Thyroid gland (tissue), 4 donors: ENCODE measurements at places on chromosomes 2 and 18.

DNA sequence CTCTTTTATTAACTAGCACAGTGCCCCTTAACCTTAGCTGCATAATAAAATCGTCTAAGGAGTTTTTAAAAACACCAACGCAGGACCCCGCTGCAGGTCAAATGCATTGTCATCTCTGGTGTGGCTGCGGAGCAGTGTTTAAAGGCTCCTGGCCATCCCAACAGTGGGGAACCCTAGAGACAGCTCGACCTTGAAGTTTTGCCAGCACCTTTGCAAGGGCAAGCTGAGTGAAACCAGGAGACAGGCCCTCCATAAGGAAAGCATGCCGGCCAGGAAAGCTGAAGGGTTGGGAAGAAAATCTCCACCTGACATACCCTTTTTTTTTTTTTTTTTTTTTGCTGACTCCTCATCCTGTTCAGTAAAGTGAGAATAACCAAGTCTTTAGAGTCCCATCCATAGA is 349.0 kb downstream of the CMPK2 start:
- H3K36me3 ChIP-seq, result no peaks in the 10 kb centered on the region
- DNase-seq, result no peak
- H3K4me3 ChIP-seq, result no peak overlapping the region
- no peaks in the 10 kb centered on the region for H3K27me3 ChIP-seq
- no peaks in the 10 kb centered on the region for H3K4me1 ChIP-seq

DNA sequence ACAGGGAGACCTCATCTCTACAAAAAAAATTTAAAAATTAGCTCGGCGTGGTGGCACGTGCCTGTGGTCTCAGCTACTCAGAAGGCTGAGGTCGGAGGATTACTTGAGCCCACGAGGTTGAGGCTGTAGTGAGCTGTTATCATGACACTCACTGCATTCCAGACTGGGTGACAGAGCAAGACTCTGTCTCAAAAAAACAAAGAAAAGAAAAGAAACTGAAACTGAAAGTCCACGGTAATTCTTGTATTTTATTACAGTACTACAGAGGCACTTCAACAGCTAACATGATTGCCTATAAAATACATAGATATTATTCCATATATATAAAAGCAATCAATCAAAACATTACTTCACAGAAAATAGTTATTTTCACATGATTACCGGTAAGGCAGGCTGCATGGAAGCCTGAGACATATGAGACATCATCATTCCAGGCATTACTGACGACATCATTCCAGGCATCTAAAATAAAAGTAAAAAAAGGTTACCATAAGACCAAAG is 23.1 kb downstream of the PRPF40A start:
- peak overlapping the region; percentile 8 for H3K27ac ChIP-seq
- no peaks in the 10 kb centered on the region for H3K27me3 ChIP-seq
- H3K36me3 ChIP-seq, result no peaks in the 10 kb centered on the region
- H3K4me3 ChIP-seq, result no peak overlapping the region

DNA sequence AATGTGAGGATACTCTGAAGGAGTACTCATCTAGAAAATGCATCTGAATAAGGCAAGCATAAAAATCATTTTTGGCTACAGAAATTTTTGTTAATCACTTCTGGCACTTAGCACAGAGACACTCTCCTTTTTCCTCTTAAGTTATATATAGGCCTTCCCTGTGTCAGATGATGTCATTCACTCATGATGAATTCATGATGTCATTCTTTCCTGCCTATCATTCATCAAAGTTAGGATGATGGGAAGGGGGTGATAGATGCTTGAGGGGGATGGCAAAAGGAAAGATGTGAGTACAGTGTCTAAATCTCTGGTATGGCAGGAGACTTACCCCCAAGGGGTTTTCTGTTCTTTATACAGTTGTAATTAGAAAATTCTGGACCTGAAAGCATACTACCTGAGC is 42.0 kb downstream of the MAP3K20 start:
- H3K4me3 ChIP-seq, result no peak overlapping the region
- H3K36me3 ChIP-seq, result no peaks in the 10 kb centered on the region
- DNase-seq, result no peak
- peaks cover 11% of the 10 kb centered on the region for H3K4me1 ChIP-seq

DNA sequence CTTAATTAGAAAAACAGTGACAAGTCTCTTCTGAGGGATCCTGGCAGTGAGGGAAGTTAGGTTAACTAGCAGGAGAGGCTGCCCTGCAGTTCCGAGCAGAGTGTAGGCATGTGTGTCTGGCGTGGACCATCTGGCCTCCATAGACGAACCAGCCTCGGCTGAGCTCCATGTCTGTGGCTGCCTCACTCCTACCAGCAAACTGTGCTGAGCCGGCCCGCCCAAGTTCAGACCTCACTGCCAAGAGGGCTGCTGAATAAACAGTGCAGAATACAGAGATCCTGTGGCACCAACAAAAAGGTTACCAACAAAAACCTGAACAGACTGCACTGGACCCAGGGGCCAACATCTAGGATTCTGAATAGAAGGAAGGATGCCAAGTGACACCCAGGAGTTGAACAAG is 27.3 kb downstream of the INO80C start:
- no peaks in the 10 kb centered on the region for H3K27me3 ChIP-seq
- H3K36me3 ChIP-seq, result no peaks in the 10 kb centered on the region
- H3K4me3 ChIP-seq, result no peak overlapping the region
- H3K27ac ChIP-seq, result no peak overlapping the region
- no peak for DNase-seq

DNA sequence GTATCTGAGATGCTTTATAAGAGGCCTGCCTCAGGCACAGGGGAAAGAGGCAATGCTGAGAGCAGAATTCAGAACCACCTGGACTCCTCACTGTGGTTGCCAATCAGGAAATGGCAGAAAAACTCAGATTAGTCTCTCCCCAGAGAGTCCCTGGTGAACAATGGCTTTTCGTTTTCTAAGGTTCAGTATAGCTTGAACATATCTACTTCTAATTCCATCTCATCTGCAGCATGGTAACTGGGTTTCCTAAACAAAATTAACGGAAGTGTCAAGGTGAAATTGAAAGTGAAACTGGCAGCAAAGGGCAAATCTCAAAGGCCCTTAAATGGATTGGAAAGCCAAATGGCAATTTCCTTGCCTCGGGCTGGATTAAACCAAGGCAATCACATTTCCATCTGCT is 480.2 kb upstream of the ACVR2A start:
- no peaks in the 10 kb centered on the region for H3K4me1 ChIP-seq
- H3K36me3 ChIP-seq, result no peaks in the 10 kb centered on the region
- DNase-seq, result no peak
- H3K27ac ChIP-seq, result no peak overlapping the region
- no peak overlapping the region for H3K4me3 ChIP-seq
